Ecto neural progenitor cell (in vitro differentiated cells): ENCODE measurements at places on chromosomes 5 and 9.

DNA sequence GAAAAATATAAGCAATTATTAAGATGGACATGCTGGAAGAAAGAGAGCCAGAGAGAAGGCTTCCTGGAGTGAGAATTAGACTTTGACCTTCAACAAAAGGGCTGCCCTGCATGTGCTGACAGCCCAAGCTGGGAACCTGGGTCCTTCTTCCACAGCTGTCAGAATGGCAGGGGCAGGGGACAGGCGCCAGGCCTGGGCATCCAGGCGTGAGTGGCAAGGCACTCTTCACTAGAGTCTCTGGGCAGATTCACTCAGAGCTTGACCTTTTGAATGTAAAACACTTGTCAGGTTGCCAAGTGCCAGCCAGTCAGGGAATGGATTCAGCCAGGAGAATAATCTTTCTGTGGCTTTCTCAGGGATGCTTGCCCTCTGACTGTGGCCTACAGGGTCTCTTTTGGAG is 119.1 kb upstream of the CLINT1 start:
- no peak for DNase-seq

DNA sequence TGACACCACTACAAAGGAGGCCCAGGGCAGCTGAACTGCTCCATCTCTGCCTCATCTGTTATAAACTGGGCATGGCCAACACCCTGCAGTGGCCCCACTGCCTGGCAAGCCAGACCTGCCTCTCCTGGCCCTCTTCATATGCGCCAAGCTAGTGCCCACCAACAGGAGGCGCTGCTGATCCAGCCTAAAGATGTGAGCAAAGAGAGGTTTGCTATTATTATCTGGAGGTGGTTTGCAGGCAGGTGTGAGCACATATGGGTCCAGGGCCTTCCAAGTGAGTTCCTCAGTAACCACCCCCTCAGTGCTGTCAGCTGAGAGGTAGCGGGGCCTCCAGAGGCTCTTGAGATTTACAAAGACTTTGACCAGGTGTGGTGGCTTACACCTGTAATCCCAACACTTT is 232.2 kb downstream of the SYK start:
- peak; percentile 48 for DNase-seq

- DNase-seq: no peak
These were observed 28.4 kb upstream of the GPR150 start for GRCh38 chr5:95591490-95591901.

GRCh38 chr5:59773294-59773693 is 120.2 kb downstream of the PDE4D start:
- no peak for DNase-seq
